Stimulated activated CD4-positive, alpha-beta T cell treated with anti-CD3 and anti-CD28 coated beads, Interleukin-2, amount 100 ng/mL, for 24 hours (primary cell): ENCODE measurements at places on chromosomes 7 and 10.

DNA sequence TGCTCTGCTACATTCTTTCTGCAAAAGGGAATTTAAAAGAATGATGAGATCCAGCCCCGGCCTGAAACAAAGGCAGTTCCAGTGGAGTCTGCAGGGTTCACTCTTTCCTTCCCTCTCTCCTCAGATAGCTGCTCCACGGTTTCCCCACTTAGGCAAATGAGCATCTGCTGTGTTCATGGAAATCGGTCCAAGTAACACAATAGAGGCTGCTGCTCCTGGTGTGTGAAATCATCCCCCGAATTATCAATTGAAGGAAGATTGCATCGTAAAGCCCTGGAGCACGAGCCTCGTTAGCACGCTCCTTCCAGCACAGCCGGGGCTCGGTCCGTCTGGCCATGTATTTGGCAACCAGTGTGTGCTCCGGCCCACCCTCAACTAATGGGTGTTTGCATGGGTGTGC is 108.3 kb upstream of the DPP6 start:
- no peak for DNase-seq

- no peak for DNase-seq
These were observed 46.0 kb upstream of the CYCS start for GRCh38 chr7:25171071-25171470.

GRCh38 chr10:101236376-101237080 is 7.3 kb upstream of the LBX1 start:
- DNase-seq, result no peak

DNA sequence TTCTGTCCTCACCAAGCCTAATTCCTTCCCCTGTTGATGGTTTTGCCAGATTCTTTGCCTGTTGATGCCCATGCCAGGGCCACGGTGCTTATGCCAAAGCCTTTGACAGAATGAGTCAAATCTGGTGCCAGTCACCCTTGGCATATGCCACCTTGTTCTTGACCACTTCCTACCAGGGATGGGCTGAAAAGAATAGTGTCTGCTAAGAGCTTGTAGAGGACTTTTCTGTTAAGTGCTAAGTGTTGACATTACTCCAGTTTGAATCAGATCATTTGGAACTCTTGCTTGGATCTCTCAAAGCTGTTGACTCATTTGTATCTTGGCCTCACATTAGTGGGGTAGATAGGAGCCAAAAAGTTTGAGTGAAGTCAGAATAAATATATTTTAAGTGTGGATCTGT is 661.2 kb downstream of the AUTS2 start:
- no peak for DNase-seq

GRCh38 chr10:101780818-101781654 is 2.2 kb downstream of the NPM3 start:
- peak; percentile 78 for DNase-seq

DNA sequence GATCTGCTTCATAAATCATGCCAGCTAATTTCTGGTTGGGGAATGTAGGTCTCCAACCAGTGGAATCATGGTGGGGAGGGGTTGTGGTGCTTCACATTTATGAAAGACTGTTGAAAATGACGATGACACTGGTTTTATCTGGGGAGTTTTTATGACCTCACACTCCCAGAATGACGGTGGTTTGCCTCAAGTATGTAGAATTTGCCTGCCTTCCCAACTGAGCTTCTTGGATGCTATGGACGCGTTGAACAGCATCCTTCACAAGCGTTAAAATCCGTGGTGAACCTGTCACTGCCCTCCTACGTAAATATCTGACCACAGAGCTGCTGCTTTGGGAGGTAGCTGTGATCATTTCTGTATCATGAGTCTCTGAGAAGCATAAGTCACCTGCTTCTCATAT is 3.3 kb downstream of the INSYN2A start:
- DNase-seq, result no peak

DNA sequence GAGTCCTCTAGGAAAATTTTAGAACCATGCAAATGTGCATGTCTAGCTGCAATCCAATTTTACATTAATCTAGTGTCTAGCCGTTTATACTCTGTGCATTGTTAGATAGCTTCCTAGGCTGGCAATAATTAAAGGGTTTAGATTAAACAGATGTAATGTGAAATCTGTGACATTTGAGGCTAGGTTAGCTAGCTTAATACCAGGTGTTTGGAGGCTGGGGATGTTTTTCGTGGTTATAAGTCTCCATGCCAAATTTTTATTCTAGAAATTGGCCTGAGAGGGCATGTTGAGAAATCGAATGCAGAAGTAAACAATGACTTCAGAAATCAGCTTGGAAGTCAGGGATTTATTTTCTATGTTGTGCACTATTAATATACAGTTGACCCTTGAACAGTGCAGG is 94.2 kb downstream of the ST7 start:
- no peak for DNase-seq

DNA sequence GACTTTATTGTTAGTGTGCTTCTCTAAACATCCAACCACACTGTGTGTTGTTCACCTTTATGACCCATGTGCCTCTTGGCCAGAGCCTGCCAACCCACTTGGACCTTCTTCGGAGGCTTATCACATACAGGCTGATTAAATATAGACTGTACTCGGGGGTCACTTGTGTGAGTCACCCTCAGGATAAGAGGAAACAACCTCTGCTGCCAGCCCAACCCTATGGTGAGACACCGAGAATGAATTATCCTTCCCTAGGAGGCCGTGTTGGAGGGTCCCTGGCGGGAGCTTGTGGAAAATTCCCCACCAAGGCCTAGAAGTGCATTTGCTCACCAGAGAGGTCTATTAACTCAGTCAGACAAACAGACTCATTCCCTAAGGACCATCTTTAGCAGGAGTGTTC is 63.0 kb downstream of the FAS start:
- DNase-seq, result no peak

DNA sequence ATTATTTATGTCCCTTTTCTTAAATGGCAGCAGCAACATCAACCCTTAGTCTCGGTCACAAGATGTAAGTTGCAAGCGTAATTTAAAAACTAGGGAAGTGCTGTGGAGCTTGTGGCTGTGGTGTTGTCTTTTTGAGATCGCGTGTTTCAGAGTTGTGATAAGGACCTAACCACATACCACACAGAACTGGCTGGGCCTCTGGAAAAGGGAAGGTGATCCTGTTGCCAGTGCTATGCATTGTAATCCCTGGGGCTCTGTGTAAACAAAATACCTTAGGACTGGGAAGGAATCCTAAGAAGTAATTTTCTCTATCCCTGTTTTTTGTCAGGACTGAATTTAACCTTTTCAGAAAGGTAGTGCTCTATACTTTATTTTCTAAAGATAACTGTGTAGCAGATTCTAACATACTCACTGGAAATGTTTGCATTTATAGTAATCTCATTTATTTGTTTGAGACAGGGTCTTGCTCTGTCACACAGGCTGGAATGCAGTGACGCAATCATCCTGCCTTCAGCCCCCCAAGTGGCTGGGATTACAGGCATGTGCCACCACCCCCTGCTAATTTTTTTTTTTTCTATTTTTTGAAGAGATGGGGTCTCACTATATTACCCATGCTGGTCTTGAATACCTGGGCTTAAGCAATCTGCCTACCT is 60.4 kb downstream of the INPP5F start:
- no peak for DNase-seq
